ENCODE measurements at places on chromosomes 2 and 18. TPM values are rescaled to one million over a fixed set of nuclear protein-coding genes. Genes with fewer than 3 reads are reported as not detected.

The NLRC4 gene
- total RNA-seq: not detected

The CRYGD gene
- not detected for total RNA-seq

The MYO5B gene
- total RNA-seq: 29.3 TPM

The ASAP2 gene
- 27.0 TPM for total RNA-seq

The NMUR1 gene
- not detected for total RNA-seq

The RGPD3 gene
- 0.03 TPM for total RNA-seq

The ZBTB7C gene
- 15.1 TPM for total RNA-seq

The KIF5C gene
- not detected for total RNA-seq

The ASB18 gene
- total RNA-seq: not detected

The FAM228A gene
- not detected for total RNA-seq

The KIAA2012 gene
- 0.05 TPM for total RNA-seq

The CAMKMT gene
- total RNA-seq: 8.3 TPM
